Activated effector memory CD4-positive, alpha-beta T cell treated with anti-CD3 and anti-CD28 coated beads, Interleukin-2, amount 50 U/mL, for 16 hours (primary cell): ENCODE measurements at places on chromosomes 3 and 15.

GRCh38 chr3:111648991-111649579, 53.9 kb upstream of the ZBED2 start:
- no peak for DNase-seq

DNA sequence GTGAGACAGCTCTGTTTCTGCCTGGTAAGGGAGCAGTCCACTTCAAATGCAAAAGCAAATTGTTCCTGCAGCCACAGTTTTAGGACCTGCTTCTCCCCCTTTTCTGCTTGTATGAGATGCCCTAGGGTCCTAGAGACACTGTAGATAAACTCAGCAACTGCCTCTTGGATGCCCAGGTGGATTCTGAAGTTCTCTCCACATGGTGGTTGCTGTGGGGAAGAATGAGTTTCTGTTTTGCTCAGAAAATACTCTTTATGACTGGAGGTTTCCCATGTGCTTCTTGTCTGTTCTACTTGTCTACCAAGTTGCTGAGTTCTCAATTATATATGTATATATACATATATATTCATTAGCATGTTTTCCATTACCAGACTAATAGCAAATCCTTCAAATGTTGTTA, 5.6 kb upstream of the ZNF80 start:
- DNase-seq = no peak

DNA sequence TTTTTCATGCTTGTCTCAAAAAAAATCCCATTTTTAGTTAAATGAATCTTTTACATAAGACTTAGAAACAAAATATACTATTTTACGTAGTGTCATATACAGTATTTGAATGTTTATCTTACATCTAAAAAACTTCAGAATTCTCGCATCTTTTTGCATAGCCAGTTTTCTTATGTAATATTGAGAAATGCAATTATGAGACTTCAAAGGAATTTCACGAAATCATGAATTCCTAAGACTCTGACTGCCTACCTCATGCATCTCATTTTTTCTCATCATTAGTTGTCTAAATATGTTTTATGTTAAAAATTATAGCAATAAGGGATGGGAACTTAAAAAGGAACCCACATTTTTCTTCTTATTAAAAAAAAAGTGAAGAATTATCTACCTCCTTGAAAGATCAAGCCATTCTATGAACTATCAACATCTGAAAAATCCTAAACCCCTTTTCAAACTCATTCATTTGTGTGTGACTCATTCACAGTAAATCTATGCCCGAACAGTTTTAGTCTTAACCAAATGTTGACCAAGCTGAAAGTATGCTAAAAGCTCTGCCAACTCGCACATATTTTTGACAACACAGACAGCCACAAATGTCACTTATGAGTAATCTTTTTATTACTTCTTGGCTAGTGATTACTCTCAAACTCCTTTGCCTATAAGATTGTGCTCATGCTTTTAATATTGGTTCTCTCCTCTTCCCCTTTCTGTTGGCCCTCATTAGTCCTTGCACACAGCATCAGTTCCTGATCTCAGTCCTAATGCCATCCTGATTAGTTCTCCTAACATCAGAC, 115.9 kb downstream of the DCLK3 start:
- no peak for DNase-seq

DNA sequence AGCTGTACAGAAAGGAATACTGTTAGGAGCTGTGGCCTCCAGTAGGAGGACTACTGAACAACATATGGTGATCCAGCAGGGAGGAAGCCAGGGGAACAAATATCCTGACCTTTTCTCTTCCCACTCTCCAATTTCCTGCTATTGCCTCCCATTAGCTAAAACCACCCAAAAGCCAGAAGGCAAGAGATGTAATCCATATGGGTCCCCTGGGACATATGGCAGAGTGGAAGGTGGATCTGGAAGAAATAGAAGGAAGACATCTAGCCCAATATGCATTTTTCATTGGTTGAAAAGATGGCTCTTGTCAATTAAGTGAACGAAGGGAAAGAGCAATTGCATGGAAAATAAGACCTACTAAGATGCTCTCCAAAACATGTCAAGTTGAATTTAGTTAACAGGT, 167.2 kb downstream of the CNTN3 start:
- DNase-seq = no peak

GRCh38 chr15:25825207-25825606, 37.9 kb downstream of the ATP10A start:
- no peak for DNase-seq

DNA sequence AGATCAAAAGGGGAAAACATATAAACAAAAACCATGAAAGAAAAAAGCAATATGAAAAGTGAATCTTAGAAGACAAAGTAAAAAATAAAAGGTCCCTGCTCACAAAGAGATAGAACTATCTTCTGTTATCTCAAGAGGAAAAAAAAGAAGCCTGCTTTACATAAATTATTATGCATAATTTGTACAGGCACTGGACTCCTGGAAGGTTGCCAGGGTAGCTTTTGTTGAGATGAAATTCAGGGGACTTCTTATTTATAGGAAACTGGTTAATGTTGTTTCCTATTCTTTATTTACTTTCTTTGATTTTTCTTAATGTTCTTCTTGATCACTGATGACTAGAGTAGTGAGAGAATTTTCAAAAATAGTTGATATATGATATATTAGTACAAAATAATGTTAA, 66.9 kb downstream of the PPM1L start:
- no peak for DNase-seq

- no peak for DNase-seq
Observed at GRCh38 chr3:67559029-67559605, 95.3 kb downstream of the SUCLG2 start.

- DNase-seq = no peak
Observed at GRCh38 chr3:99706410-99706809, 68.0 kb downstream of the COL8A1 start.

- DNase-seq = no peak
Observed at GRCh38 chr15:43253431-43254403, 13.0 kb downstream of the TGM5 start.

- no peak for DNase-seq
Observed at GRCh38 chr3:29153811-29154210, 127.1 kb upstream of the RBMS3 start.

GRCh38 chr3:53161820-53162671, 1.0 kb downstream of the PRKCD start:
- DNase-seq = peak; percentile 81

DNA sequence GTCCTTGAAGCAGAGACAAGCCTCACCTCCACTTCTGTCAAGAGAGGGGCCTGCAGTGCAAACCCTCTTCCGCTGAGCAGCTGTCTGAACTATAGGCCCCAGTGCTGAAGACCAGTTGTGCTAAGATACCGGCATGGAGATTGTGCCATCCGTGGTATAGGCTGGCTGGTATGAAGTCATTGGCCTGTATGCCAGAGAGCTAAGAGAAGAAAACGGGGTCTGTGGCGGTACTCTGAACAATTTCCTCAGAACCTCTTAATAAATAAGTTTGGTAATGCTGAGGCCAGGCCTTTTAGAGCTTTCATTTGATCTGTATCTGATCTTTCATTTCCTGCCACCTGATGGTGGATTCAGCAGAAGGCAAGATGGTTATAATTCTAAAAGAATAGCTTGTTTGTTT, 123.0 kb downstream of the LRIG1 start:
- DNase-seq = no peak

- no peak for DNase-seq
Observed at GRCh38 chr15:64699751-64700388, 75.5 kb downstream of the RBPMS2 start.

GRCh38 chr3:157125101-157125500, 34.8 kb downstream of the CCNL1 start:
- DNase-seq = no peak

DNA sequence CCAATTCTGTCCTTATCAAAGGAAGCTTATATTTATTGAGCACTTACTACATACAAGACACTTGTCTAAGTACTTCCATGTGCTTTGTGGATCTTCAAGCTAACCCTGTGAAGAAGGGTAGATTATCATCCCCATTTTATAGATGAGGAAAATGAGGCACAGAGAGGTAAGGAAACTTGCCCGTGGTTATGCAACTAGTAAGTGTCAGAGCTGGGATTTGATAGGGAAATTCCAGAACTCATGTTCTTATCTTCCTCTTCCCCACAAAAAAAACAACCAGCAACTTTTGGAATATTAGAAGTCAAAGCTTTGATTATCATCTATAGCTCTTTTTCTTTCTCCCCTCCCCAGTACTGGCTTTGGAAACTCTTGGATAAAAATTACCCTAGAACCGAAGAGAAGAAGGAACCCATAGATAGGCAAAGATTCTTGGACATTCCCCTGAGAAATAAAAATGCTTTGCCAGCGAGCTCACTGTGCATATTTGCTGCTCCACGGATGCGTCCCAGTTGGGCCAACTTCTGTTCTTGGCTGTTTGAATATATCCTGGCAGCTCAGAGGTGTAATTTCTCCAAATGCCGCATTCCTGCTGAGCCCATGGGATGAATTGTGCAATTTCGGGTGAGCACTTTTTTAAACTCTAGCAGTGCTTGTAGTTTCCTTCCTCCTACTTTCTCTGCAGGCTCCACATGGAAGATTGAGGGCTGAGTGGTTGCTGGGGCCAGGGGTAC, 591.5 kb upstream of the CFAP20DC start:
- DNase-seq = no peak

- DNase-seq = no peak
Observed at GRCh38 chr3:156434921-156435320, 120.0 kb downstream of the SSR3 start.

DNA sequence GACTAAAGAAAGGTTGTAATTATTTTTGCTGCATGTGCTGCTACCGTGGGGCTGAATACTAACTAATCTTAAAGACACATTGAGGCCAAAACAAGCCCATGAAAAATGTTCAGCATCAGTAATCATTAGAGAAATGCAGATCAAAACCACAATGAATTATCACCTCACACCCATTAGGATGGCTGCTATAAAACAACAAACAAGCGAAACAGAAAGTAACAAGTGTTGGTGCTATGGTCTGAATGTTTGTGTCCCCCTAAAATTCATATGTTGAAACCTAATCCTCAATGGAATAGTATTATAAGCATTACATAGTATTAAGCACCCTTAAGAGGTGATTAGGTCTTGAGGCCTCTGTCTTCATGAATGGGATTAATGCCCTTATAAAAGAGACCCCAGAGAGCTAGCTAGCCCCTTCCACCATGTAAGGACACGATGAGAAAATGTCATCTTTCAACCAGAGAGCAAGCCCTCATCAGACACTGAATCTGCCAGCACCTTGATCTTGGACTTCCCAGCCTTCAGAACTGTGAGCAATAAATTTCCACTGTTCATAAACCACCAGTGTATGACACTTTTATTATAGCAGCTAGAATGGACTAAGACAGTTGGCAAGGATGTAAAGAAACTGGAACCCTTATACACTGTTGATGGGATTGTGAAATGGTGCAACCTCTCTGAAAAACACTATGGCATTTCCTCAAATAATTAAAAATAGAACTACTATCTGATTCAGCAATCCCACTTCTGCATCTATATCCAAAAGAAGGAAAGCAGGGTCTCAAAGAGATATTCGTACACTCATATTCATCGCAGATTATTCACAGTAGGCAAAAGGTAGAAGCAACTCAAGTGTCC, 76.1 kb downstream of the REC114 start:
- no peak for DNase-seq

GRCh38 chr15:60035344-60035743, 31.2 kb downstream of the FOXB1 start:
- DNase-seq = no peak

DNA sequence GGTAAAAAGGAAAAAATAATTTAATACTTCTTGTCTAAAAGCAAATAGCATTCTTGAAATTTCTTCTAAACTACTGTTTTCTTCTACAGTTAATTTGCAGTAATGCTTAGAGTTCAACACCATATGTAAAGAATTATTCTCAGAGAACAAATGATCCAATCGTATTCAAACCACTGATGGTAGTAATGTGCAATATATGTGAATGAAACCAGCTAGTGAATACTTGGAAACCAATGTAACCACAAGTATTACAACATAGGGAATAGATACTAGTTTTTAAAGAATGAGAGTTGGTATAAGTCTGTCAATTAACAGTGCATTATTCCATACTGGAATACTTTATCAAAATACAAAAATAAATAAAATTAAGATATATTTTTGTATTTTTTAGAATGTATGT, 850.0 kb downstream of the DIPK2A start:
- no peak for DNase-seq

GRCh38 chr3:127135241-127136023, 57.5 kb upstream of the PRR23E start:
- no peak for DNase-seq

DNA sequence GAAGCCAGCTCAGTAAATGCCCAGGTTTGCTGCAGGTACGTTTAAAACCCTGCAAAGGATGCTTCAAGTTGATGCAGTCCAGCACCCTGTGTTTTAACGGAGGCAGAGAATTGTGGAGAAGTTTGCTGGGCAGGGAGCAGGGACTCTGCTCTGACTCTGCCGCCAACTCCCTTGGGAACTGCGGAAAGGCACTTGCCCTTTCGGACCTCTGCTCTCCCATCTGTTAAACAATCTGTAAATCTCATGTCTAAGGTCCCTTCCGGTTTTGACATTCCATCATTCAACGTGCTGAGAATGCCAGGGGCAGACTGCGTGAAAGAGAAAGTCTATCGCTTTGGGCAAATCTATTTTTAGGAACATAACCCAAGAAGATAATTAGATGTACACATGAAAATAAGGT, 184.5 kb downstream of the OPA1 start:
- DNase-seq = no peak
